ENCODE measurements at places on chromosomes 1 and 21.

DNA sequence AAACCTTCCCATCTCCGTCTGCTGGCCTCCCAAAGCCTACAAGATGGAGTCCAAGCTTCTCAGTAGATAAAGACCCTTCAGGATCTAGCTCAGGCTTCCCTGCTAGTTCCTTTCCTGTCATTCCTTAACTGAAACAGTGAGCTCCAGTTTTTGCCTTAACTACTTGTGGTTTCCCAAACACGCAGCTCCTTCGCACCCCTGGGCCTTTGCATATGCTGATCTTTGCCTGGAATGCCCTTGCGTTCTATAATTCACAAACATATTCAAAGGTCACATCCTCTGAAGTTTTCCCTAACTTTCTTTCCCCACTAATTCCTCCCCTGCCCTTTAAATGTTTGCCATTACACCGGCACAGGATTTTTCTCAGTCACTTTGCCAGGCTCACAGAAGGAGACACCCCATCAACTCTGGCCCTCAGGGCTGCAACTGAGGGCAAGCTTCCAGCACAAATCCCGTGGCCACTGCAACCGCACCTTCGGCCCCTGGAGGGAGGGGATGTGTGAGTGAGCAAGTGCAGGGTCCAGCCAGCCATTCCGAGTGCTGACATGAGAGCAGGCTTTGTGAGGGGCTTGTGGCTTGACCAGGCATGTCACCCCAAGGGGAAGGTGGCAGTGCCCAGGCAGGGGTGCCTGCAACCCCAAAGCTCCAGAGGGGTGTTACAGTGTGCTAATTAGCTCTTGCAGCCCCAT, 41.3 kb downstream of the RAB3B start:
- DNase-seq = no peak

DNA sequence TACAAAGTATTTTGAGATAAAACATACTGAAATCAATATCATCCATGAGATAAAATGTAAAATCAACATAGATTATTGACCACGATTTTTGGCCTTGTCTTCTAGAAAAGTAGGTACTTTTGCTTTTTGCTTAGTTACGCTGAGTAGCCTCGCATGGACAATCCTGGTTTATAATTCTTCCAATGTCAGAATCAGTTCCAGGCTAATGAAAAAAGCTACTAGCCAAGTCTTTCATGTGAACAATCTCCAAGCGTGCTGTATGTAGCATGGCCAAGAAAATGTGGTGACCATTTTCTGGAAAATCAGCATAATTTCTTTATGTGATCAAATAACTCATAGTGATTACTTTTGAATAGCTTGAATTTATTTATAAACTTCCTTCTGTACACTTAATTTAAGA, 145.8 kb downstream of the NTMT2 start:
- DNase-seq = no peak

DNA sequence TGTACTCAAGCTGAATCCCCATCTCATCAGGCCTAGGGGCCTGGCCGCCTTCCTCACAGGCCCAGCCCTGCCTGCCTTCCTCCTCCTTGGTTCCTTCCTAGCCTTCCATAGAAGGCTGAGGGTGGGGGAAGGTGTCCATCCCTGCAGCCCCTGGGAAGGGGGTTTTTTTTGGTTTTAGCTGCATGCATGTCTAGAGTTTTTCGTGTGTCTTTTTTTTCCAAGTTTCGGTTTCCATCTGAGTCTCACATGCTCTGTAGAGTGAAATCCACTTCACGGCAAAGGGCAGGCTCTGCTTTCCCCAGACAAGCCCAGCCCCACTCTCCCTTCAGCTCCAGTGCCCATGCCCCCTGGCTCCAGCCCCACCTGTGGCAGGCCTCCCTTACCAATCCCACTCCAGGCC, 32.1 kb downstream of the GRHL3 start:
- no peak for DNase-seq

GRCh38 chr21:34927992-34928391, 121.1 kb downstream of the RUNX1 start:
- DNase-seq = no peak

All from stimulated activated CD4-positive, alpha-beta T cell treated with anti-CD3 and anti-CD28 coated beads, TNF-alpha, amount 100 ng/mL, for 48 hours (primary cell).